Smooth muscle cell of the coronary artery (primary cell): ENCODE measurements at places on chromosomes 3 and 15. TPM values are rescaled to one million over a fixed set of nuclear protein-coding genes. Genes with fewer than 3 reads are reported as not detected.

The CPNE4 gene
- total RNA-seq = not detected in 2 replicates

The SNX4 gene
- total RNA-seq = 27.4 and 27.6 TPM in 2 replicates

The NR2E3 gene
- 0.08 TPM in 1 of 2 replicates, not detected in the other for total RNA-seq

The LRRN1 gene
- not detected in 2 replicates for total RNA-seq

The CRELD1 gene
- total RNA-seq = 21.6 and 37.4 TPM in 2 replicates

The CATSPER2 gene
- total RNA-seq = 0.45 and 0.59 TPM in 2 replicates

The THBS1 gene
- total RNA-seq = 925 and 3,043 TPM in 2 replicates

The GRK7 gene
- total RNA-seq = under 0.01 TPM in 1 of 2 replicates, not detected in the other

The ROPN1 gene
- total RNA-seq = not detected in 2 replicates
